ENCODE measurements at places on chromosomes 5 and 9.

DNA sequence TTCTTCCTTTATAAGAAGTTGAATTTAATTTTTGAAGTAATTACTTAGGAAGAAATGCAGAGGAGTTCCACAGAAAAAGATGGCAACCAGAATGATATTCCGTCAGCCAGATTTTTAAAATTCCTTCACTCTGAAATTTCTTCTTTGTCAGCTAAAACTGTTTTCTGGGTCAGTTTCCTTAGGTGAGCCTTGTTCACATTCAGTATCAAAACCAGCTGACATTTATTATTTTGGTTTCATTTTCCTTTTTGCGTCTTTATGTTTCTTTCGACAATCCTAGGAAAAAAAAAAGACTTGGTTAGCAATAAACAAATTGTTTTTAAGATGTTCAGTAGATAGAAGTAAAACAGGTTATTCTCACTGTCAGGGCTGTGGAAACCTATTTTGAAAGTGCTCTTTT, 4.1 kb upstream of the IARS1 start:
- DNase-seq = no peak

DNA sequence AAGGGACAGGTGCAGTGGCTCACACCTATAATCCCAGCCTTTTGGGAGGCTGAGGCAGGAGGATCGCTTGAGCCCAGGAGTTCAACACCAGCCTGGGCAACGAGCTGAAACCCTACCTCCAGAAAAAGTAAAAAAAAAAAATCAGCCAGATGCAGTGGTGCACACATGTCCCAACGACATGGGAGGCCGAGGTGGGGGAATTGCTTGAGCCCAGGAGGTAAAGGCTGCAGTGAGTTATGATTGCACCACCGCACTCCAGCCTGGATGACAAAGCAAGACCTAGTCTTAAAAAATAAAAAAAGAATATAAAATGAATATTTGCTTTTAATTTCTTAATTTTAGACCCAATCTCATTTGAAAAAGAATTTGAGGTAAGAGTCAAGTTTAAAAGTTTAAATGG, 143.5 kb downstream of the LPAR1 start:
- DNase-seq = no peak

DNA sequence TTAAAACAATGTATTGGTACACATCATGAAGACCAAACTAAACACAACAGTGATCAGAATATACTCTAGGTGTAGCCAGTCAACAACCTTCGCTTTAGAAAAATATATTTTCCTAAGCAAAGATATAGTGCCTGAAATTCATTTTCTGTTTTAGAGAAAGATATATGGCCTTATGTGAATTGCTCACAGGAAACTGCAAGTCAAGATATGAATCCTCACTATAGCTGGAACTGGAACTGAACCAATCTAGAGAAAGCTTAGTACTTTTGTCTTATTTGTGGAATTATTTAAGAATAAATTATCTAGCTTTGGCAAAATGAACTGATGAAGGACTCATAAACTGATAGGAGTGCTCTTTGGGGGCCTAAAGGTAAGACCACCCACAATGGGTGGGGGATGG, 27.3 kb downstream of the GZMK start:
- no peak for DNase-seq

DNA sequence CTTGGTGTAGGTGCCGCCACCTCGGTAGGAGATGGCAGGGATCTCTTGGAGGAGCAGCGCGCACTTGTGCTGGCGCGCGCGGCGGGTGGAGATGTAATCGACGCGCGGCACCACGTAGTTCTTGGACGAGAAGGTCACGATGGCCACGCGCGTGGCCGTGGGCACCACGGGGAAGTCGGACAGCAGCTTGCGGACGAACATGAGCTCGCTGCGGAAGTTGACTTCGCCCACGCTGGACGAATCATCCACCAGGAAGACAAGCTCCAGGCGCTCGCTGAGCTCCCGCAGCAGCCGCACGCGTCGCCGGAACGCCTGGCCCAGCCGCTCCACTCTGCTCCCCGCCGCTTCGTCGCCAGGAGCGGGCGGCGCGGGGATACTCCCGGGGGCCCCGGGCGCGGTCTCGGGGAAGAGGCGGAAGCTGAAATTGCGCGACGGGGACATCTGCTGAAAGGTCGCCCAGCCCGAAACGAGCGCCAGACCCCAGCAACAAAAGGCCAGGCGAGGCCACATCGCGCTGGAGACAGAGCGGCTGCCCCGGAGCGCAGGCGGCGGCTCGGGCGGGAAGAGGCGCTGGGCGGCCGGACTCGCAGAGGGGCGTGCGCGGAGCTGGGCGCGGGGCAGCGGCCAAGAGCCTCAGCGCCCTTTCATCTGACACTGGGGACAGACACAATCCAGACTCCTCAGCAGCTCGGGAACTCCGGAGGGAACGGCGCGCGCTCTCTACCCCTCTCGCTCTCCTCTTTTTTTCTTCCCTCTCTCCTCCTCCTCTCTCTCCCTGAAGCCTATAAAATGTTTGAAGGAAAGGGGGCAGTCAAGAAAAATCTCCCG, at the start of gene SVEP1:
Gene SVEP1 (minus strand): TSS at position 708 of the 828 bp plus-strand sequence. CDS start 198 bp downstream, at position 510.
- no peak for DNase-seq

- DNase-seq = no peak
Observed at GRCh38 chr5:33223563-33224284, 217.0 kb upstream of the TARS1 start.

- DNase-seq = no peak
Observed at GRCh38 chr9:21326526-21327139, 8.6 kb downstream of the KLHL9 start.

- DNase-seq = no peak
Observed at GRCh38 chr9:36163786-36164170, 5.4 kb upstream of the CCIN start.

- DNase-seq = peak; percentile 62
Observed at GRCh38 chr9:112074250-112075008, 100.7 kb downstream of the SUSD1 start.

DNA sequence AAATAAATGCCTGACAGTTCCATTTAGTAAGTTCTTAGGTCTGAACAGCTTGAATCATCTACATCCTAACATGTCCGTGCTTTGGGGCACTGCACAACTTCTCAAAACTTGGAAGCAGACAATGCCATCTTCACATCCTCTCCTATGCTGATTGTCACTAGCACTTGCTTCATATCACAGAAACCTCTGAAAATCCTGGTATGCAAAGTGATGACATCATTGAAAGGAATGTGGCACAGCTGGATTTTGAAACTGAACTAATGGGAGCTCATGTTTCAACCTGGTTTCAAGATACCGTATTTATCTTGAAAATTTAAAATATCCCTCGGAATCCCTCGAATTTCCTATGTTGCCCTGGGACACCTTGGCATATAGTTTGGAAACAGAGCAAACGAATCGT, 490.2 kb upstream of the DAP start:
- no peak for DNase-seq
